ENCODE measurements at places on chromosomes 2 and 18.

GRCh38 chr2:217732992-217733391, 269.8 kb downstream of the TNS1 start:
- no peak for DNase-seq

DNA sequence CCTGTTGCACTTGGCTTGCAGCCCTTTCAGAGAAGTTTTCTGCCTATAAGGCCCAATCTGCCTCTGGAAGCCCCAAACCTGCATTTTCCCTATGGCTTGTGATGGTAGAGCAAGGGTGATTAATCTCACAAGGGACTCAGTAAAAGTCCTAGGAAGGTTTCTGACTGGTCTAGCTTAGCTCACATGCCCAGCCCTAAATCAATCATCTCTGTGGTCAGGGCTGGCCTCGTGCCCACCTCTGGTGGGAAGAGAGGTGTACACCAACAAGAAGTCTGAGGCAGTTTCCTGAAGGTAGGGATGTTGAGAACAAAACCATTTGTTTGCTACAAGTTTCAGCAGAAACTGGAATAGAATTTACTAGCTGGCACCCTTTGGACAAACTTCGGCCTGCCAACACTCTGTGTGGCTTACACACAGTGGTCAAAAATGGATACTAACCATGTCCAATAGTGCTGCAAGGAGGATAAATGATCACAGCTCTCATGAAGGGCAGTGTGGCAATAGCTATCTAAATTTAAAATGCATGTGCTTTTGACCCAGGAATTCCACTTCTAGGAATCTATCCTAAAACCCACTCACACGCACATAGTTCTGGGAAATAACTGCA, 96.4 kb downstream of the EN1 start:
- no peak for DNase-seq

DNA sequence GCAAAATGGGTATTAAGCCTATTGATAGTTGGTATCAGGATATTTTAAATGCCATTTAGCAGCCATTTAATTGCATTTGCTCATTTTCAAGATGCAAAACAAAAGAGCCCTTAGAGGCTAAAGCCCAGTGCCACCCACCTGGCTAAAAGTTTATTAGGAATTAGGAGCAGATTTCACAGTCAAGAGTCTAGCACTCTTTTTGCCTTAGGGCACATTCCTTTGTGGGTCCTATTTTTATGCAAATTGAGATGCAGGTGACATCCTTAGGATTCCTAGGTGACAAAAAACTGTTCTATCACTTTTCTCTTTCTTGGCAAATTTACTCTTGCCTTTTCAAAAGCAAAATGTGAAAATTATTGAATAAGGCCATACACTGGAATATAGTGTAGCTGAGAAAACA, 42.0 kb downstream of the CTNNA2 start:
- no peak for DNase-seq

DNA sequence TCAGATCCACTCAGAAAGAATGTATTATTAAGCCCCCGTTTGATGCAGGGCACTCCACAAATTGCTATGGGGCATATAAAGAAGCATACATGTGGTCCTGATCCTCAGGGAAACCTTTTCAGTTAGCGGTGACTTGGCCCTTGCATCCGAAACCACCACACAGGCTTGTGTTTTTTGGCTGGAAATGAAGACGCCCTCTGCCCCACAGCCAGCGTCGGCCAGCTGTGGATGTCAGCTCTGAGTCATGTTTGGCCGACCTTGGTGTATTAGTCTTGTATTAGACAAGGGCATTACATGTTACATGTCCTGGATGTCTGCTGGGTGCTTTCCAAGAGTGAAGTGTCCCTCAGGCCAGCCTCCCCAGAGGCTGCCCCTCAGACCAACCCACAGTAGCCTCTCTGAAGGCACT, 107.6 kb upstream of the MAP3K20 start:
- DNase-seq: no peak

GRCh38 chr18:63603772-63604171, 16.6 kb downstream of the SERPINB13 start:
- no peak for DNase-seq
